Calu3 (cell line): ENCODE measurements at places on chromosomes 2 and 18. TPM values are rescaled to one million over a fixed set of nuclear protein-coding genes. Genes with fewer than 3 reads are reported as not detected.
A peak's percentile ranks its signal among the peaks of the same experiment; 100 is the strongest.

- no peak overlapping the region for H3K4me3 ChIP-seq
- no peak overlapping the region for H3K27ac ChIP-seq
- no peaks in the 10 kb centered on the region for H3K36me3 ChIP-seq
- no peaks in the 10 kb centered on the region for H3K4me1 ChIP-seq
- no peak for DNase-seq
- no peaks in the 10 kb centered on the region for H3K27me3 ChIP-seq
Measured at GRCh38 chr2:228268756-228269155, 87.3 kb upstream of the SPHKAP start.

DNA sequence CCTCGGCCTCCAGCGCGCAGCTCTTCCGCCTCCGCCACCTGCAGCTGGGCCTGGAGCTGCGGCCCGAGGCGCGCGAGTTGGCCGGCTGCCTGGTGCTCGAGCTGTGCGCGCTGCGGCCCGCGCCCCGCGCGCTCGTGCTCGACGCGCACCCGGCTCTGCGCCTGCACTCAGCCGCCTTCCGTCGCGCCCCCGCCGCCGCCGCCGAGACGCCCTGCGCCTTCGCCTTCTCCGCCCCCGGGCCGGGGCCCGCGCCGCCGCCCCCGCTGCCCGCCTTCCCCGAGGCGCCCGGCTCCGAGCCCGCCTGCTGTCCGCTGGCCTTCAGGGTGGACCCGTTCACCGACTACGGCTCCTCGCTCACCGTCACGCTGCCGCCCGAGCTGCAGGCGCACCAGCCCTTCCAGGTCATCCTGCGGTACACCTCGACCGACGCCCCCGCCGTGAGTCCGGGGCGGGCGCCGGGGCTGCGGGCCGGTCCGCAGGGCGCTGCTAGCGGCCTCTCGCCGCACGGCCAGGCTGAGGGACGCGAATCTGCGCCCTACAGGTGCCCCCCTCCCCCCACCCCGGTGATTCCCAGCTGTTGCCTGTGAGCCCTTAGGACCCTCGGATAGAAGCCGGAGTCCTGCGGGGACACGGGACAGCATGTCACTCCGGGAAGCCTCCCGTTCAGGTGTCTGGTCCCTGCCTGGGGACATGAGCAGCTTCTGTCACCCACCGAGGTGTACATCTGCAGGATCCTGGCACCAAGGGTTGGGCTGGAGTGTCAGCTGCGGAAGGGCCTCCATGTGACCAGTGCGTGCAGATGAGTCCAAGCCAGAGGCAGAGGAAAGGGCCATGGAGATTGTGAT lies 616 bp downstream of the RNPEPL1 start:
- DNase-seq = peak; percentile 66
- H3K27ac ChIP-seq = peak overlapping the region; percentile 88
- H3K27me3 ChIP-seq = no peaks in the 10 kb centered on the region
- peak overlapping the region; percentile 85 for H3K4me3 ChIP-seq
- H3K4me1 ChIP-seq = peaks cover 32% of the 10 kb centered on the region

DNA sequence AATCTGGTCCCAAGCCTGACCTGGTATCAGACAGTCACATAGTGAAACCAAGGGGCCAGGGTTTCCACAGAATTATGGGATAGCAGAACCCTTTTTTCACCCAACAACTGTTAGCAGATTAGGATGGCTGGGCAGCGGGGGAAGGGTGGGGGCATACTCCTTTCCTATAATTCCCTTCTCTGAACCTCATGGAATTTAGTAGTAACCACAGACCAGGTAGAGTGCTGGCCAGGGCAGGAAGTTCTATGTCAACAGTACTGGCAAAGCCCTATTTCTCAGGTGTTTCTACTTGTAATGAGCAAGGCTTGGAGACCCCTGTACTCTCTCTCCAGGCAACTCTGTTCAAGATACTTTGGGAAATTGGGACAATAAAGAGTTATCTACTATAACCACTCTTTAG lies 174.6 kb downstream of the THADA start:
- peaks cover under 1% of the 10 kb centered on the region for H3K36me3 ChIP-seq
- DNase-seq = peak; percentile 24
- no peaks in the 10 kb centered on the region for H3K27me3 ChIP-seq

DNA sequence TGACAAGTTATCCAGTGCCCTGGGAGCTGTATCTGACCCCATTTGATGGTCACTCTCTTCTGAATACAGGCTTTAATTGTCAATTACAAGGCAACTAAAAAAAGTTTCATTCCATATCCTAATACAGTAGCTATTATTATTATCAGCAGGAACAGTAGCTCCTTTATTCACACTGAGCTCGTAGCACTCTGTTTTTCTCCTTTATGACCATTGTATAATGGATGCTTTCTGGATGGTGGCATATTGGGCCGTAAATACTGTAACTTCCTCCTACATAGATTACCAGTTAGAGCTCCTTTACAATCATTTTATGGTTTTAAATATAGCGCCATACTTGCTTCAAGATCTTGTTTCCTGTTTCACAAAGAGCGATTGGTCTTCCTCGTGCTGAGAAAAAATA lies 1040.3 kb downstream of the TSN start:
- no peaks in the 10 kb centered on the region for H3K4me1 ChIP-seq
- no peak for DNase-seq
- H3K4me3 ChIP-seq = no peak overlapping the region
- no peak overlapping the region for H3K27ac ChIP-seq

SOWAHC gene
- total RNA-seq = 18.9 and 19.1 TPM in 2 replicates

LCT gene
- total RNA-seq = 1.3 and 1.4 TPM in 2 replicates

GRCh38 chr2:220460257-220460985 lies 833.0 kb downstream of the SLC4A3 start:
- no peak for DNase-seq
- no peaks in the 10 kb centered on the region for H3K36me3 ChIP-seq
- no peak overlapping the region for H3K27ac ChIP-seq
- no peaks in the 10 kb centered on the region for H3K27me3 ChIP-seq
- H3K4me1 ChIP-seq = no peaks in the 10 kb centered on the region

DNA sequence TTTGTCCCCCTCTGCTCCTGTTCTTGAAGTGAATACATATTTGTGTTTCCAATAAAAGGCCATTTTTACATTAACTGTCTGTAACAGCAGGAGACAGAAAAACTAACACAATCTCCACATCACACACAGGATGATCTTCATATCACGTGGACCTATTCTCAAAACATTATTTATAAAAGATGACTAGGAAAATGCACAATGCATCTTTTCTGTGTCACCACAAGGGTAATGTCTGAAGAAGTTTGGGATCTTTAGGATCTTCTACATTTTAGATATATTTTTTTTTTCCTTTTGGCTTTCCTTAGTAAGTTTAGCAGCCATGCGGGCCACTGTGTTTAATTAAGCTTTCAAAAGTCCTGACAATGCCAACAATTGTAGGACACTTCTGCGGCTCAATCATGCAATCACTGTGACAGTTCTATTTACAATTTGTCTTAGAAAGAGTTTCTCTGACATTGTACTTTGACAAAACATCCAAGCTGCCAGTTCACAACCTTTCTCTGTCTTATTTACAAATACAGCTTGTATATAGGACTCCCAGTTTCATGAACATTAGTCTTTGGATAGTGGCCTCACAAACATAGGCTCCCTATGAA lies 12.3 kb downstream of the BCL11A start:
- H3K36me3 ChIP-seq = no peaks in the 10 kb centered on the region
- no peak for DNase-seq
- no peak overlapping the region for H3K27ac ChIP-seq
- no peak overlapping the region for H3K4me3 ChIP-seq

DNA sequence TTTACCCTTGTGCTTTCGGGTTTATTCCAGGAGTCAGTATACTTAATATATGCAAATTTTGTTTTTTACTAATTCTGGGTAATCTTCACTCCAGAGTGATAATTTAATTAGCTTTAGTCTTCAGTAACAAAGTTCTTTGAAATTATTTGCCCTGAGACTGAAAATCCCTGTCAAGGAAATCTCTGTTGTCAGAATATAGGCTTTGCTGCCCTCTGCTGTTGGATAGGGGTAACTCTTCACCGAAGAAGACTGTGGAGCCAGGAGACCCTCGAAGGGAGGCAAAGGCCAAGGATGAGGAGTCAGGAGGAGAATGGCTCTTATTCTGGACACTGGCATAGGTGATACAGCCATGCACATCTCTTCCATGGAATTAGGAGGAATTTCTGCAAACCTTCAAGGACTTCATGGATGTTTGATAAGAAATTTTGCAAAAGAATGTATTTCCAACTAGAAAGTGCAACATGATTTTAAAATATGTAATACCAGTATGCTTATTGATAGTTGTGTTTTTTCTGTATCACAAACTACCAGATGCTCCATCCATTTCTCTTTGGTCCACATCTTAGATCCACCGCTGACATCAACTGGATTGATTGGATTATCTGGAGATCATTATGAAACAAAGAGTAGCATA lies 182.3 kb downstream of the RDH14 start:
- H3K27me3 ChIP-seq = no peaks in the 10 kb centered on the region
- H3K36me3 ChIP-seq = no peaks in the 10 kb centered on the region
- no peaks in the 10 kb centered on the region for H3K4me1 ChIP-seq
- H3K4me3 ChIP-seq = no peak overlapping the region
- DNase-seq = peak; percentile 48
- H3K27ac ChIP-seq = no peak overlapping the region

GRCh38 chr18:57431467-57432080 lies 3.6 kb upstream of the ONECUT2 start:
- no peaks in the 10 kb centered on the region for H3K27me3 ChIP-seq
- no peaks in the 10 kb centered on the region for H3K4me1 ChIP-seq

- no peak overlapping the region for H3K4me3 ChIP-seq
- no peaks in the 10 kb centered on the region for H3K36me3 ChIP-seq
- no peak overlapping the region for H3K27ac ChIP-seq
- H3K4me1 ChIP-seq = peaks cover 6% of the 10 kb centered on the region
- no peaks in the 10 kb centered on the region for H3K27me3 ChIP-seq
Measured at GRCh38 chr2:8421658-8422449, 260.0 kb upstream of the ID2 start.

GRCh38 chr18:7164323-7165004 lies 46.9 kb upstream of the LAMA1 start:
- no peaks in the 10 kb centered on the region for H3K36me3 ChIP-seq
- peaks cover 57% of the 10 kb centered on the region for H3K27me3 ChIP-seq
- DNase-seq = peak; percentile 12
- no peaks in the 10 kb centered on the region for H3K4me1 ChIP-seq

GRCh38 chr2:189578272-189578950 lies 2.2 kb downstream of the SLC40A1 start:
- DNase-seq = no peak
- H3K4me1 ChIP-seq = peaks cover 86% of the 10 kb centered on the region
- no peak overlapping the region for H3K27ac ChIP-seq
- peaks cover 37% of the 10 kb centered on the region for H3K36me3 ChIP-seq
- peak overlapping the region; percentile 20 for H3K4me3 ChIP-seq

DNA sequence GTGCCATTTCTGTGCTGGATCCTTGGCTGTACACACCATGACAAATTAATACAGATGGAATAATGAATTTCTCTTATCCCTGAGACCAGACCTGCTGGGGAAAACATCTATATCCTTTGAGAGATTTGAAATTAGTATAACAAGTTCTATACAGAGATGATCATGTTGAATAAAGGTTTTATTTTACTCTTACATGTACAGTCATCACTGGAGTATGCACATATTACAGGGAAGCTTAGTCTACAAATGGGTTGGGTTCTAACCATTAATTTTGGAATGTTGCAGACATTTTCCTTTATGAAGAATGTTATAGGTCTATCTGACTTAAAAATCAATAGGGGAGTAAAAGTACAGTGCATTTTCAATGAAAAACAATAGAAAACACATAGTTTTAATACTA lies 29.9 kb upstream of the MMADHC start:
- H3K27ac ChIP-seq = no peak overlapping the region
- H3K4me3 ChIP-seq = no peak overlapping the region
- DNase-seq = no peak
- H3K4me1 ChIP-seq = peaks cover 2% of the 10 kb centered on the region
- no peaks in the 10 kb centered on the region for H3K36me3 ChIP-seq

DNA sequence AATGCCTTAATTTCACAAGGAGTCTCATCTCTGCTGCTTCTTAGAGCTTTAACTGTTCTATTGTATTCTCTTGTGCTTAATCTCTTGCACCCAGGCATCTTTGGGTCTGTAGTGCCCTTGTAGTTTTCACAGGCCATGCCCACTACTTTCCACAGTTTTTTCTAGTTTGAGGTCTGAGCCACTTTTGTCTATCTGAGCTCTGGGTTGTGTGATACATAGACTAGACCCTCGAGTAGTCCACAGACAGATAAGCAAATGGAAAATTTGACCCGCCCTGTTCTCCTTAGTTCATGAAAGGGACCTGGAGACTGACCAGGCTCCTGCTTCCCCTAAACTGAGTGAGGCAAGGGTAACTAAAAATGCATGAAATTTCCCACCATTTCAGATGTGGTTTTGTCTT lies 466.8 kb upstream of the ZEB2 start:
- H3K36me3 ChIP-seq = no peaks in the 10 kb centered on the region
- no peak for DNase-seq
- no peak overlapping the region for H3K27ac ChIP-seq
- no peaks in the 10 kb centered on the region for H3K4me1 ChIP-seq

DNA sequence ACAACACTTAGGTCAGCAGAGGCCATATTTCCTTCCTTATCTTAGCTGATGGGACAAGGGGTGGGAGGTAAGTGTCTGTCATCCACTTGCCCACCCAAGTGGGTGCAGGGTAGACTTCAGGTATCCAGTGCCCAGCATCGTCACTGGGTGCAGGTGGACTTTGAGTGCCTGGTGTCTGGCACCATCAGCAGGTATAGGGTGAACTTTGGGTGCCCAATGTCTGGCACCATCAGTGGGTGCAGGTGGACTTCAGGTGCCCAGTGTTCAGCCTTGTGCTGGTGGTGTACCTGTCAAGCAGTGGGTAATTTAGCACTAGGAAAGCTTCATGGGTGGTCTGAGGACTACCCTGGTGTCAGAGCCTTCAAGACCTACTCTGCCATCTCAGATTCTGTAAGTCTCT lies 175.6 kb downstream of the SEPTIN10 start:
- no peak overlapping the region for H3K27ac ChIP-seq
- no peaks in the 10 kb centered on the region for H3K4me1 ChIP-seq
- peaks cover 61% of the 10 kb centered on the region for H3K27me3 ChIP-seq
- no peaks in the 10 kb centered on the region for H3K36me3 ChIP-seq
- DNase-seq = no peak

RMND5A gene
- 46.5 and 52.4 TPM in 2 replicates for total RNA-seq

GRCh38 chr2:236157366-236157765 lies 10.8 kb downstream of the GBX2 start:
- no peak overlapping the region for H3K4me3 ChIP-seq
- DNase-seq = no peak
- no peak overlapping the region for H3K27ac ChIP-seq
- no peaks in the 10 kb centered on the region for H3K36me3 ChIP-seq

DNA sequence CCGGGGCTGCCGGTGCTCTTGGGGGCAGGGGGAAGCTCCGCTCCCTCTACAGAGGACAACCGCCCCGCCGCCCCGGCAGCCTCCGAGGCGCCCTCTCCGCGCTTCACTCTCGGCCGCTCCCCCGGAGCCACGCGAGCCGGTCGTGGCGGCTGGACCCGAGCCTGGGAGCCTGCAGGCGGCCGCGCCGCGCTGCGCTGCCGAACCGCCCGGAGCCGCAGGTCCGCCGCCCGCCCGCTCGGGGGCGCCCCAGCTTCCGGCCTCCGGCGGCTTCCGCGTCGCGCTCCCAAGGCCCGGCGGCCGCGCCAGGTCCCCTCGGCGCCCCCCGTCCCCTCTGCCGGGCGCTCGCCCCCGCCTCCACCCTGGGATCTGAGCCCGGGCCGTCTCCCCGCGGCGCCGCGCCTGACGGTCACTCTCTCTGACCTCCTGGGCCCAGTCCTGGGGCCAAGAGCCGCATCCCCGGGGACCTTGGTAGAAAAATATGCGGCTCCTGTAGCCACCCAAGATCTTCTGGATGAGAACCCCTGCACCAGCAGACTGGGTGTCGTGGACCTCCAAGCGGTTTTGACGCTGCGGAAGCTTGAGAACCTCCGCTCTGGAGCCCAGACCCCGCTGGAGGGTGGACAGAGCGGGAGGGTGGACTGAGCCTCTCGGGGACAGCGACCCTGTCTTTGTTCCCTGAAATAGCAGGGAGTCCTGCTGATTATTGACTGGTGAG lies 44.3 kb downstream of the SERTAD2 start:
- peaks cover 32% of the 10 kb centered on the region for H3K4me1 ChIP-seq
- peak; percentile 78 for DNase-seq
- H3K27me3 ChIP-seq = no peaks in the 10 kb centered on the region
